ENCODE measurements at places on chromosomes 4 and X. TPM values are rescaled to one million over a fixed set of nuclear protein-coding genes. Genes with fewer than 3 reads are reported as not detected.

Gene ZFP42
- not detected for total RNA-seq

Gene NOP14
- 21.5 TPM for total RNA-seq

Gene EXOSC9
- 12.2 TPM for total RNA-seq

Gene PRDM5
- 17.1 TPM for total RNA-seq

Gene AMTN
- not detected for total RNA-seq

All from heart left ventricle (tissue), 16 donors.